ENCODE measurements at places on chromosomes 12 and 14.

GRCh38 chr12:92369056-92369455, 223.4 kb upstream of the BTG1 start:
- H3K4me1 ChIP-seq = peaks cover 40% of the 10 kb centered on the region
- no peaks in the 10 kb centered on the region for H3K36me3 ChIP-seq
- peak overlapping the region; percentile 45 for H3K27ac ChIP-seq
- H3K4me3 ChIP-seq = peak overlapping the region; percentile 29

GRCh38 chr12:27821259-27821973, 41.4 kb upstream of the MANSC4 start:
- peaks cover 2% of the 10 kb centered on the region for H3K27me3 ChIP-seq
- H3K36me3 ChIP-seq = no peaks in the 10 kb centered on the region
- H3K4me1 ChIP-seq = peaks cover 34% of the 10 kb centered on the region
- H3K4me3 ChIP-seq = peak overlapping the region; percentile 68
- H3K27ac ChIP-seq = peak overlapping the region; percentile 70
- peak; percentile 75 for DNase-seq

GRCh38 chr12:132218915-132219314, 74.7 kb downstream of the NOC4L start:
- peaks cover 12% of the 10 kb centered on the region for H3K4me1 ChIP-seq
- no peak overlapping the region for H3K4me3 ChIP-seq
- peaks cover 25% of the 10 kb centered on the region for H3K27me3 ChIP-seq
- H3K36me3 ChIP-seq = no peaks in the 10 kb centered on the region
- DNase-seq = no peak

DNA sequence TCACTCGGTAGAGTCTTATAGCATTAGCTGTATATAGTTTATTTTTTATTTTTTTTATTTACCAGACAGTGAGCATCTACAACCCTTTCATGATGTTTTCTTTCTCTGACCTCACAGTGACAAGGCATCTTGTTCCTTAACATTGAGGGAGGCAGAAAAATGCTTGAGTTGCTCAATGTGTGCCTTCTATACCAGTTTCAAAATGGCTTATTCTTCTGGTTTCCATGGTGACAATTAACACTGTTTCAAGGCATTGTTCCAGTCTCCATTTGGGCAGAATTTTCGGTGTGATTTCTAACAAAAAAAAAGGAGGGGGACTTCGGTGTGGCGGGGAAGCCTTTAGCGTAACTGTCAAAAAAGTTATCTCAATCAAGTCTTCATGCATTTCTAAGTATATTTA, 209.7 kb upstream of the NPAS3 start:
- no peak overlapping the region for H3K4me3 ChIP-seq
- no peak for DNase-seq
- peaks cover 22% of the 10 kb centered on the region for H3K4me1 ChIP-seq
- H3K27me3 ChIP-seq = no peaks in the 10 kb centered on the region

GRCh38 chr14:33475623-33476022, 475.3 kb downstream of the EGLN3 start:
- no peaks in the 10 kb centered on the region for H3K36me3 ChIP-seq
- H3K27ac ChIP-seq = no peak overlapping the region
- H3K27me3 ChIP-seq = no peaks in the 10 kb centered on the region
- no peak overlapping the region for H3K4me3 ChIP-seq
- no peaks in the 10 kb centered on the region for H3K4me1 ChIP-seq
- no peak for DNase-seq

Measured in HFFc6 (cell line).